ENCODE measurements at places on chromosomes 6 and 20. TPM values are rescaled to one million over a fixed set of nuclear protein-coding genes. Genes with fewer than 3 reads are reported as not detected.

MMP24 gene
- 2.6 TPM for polyA plus RNA-seq

CCHCR1 gene
- 41.6 TPM for polyA plus RNA-seq

OPRM1 gene
- not detected for polyA plus RNA-seq

DNMT3B gene
- polyA plus RNA-seq, result 8.0 TPM

- DNase-seq, result no peak
Observed at GRCh38 chr6:6994796-6995195, 113.0 kb upstream of the RREB1 start.

DNA sequence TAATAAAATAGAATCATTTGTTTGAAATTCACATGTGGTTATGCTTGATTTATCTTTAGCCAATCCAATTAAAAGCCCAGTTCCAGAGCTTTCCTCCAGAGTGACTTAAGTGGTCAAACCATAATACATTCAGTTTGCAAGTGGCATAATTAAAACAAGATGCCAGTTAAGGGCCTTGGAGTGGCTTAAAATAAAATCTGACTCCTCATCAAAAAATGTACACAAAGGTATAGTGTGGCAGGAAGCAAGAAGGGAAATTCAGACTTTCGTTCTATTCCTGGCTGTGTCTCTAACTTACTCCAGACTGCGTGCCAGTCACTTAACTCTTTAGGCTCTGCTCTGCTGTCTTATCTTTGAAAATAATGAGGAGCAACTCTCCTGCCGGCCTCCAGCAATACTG is 251.3 kb upstream of the PRND start:
- DNase-seq, result no peak
